ENCODE measurements at places on chromosomes 2 and 18. TPM values are rescaled to one million over a fixed set of nuclear protein-coding genes. Genes with fewer than 3 reads are reported as not detected.

- peak; percentile 78 for DNase-seq
These were observed 3.3 kb downstream of the BOK start for GRCh38 chr2:241561832-241562231.

GRCh38 chr2:240405684-240406313, 29.7 kb upstream of the GPC1 start:
- DNase-seq: no peak

DNA sequence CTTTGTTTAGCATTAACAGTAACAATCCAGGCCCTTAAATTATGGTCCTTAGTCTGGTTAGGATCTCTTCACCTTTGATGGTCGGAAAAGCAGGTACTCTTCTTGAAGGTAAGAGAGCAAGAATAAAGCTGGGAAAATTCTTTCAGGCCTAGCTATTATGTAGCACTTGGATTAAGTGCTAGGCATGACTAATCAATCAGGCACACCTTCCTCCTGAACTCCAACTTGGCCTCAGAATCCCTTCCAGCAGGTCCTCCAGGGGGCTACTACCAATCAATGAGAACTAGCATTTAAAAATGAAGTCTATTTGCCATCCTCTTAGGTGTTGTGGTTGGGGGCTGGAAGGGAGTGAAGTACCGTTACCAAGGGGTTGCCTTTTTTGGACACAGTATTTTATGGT, 3.7 kb downstream of the SMYD1 start:
- no peak for DNase-seq

DNA sequence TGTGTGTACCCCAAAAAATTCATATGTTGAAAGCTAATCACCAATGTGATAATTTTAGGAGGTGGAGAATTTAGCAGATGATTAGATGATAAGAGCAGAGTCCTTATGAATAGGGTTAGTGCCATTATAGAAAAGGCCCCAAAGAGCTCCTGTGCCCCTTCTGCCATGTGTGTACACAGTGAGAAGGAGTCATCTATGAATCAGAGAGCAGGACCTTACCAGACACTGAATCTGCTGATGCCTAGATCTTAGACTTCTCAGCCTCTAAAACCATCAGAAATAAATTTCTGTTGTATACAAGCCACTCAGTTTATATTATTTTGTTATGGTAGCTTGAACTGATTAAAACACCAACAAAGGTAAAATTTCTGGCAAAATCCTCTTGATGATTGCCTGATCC, 560.0 kb upstream of the CDH2 start:
- DNase-seq: no peak

MARCHF4 gene
- 0.13 TPM for total RNA-seq

Data from dermis microvascular lymphatic vessel endothelial cell (primary cell).